ENCODE measurements at places on chromosomes 12 and 14.

DNA sequence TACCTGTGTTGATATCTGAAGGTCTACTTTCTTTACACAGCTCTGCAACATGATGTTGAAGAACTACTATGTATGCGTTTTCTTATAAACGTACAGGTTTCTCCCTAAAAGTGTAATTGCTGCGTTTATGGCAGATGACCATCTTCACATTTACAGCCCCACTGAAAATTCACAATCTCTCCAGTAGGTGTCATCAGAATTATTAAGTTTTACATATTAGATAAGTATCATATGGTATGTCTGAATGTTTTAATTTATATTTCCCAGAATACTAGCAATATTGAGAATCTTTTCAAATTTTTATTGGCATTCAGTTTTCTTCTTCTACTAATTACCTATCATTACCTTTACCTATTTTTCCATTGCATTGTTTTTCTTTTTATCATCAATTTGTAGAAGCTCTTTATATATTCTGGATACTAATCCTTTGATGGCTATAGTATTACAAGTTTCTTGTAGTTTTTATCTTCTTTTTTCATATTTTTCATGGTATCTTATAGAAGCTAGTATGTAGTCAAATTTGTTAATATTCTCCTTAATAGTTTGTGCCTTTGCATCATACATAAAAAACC is 123.5 kb downstream of the CAPZA3 start:
- no peak overlapping the region for H3K4me3 ChIP-seq
- no peaks in the 10 kb centered on the region for H3K36me3 ChIP-seq
- no peak overlapping the region for H3K27ac ChIP-seq
- peaks cover 4% of the 10 kb centered on the region for H3K27me3 ChIP-seq

DNA sequence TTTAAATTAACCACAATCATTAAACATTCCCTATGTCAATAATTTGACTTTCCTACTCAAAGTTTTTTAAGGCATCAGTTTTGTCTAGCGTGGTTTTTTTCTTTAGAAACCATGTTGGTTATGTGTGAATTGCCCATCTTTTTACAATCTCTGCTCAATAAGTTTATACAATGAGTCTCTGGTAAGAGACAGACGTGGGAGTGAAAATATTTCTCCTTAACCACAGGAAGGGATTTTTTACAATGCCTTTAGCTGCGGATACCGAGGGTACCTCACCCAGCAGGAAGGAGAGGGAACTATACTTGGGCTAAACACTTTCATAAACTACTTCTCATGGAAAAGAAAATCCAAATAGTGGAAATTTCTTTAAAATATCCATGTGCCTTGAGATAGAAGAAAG is 191.4 kb upstream of the BCL2L14 start:
- no peak overlapping the region for H3K27ac ChIP-seq
- peaks cover 24% of the 10 kb centered on the region for H3K4me1 ChIP-seq
- H3K4me3 ChIP-seq = no peak overlapping the region
- H3K27me3 ChIP-seq = no peaks in the 10 kb centered on the region

- H3K36me3 ChIP-seq = no peaks in the 10 kb centered on the region
- H3K27ac ChIP-seq = no peak overlapping the region
- no peak for DNase-seq
- no peaks in the 10 kb centered on the region for H3K4me1 ChIP-seq
- H3K27me3 ChIP-seq = peaks cover 3% of the 10 kb centered on the region
- no peak overlapping the region for H3K4me3 ChIP-seq
These were observed 216.9 kb upstream of the HMGA2 start for GRCh38 chr12:65607401-65607841.

DNA sequence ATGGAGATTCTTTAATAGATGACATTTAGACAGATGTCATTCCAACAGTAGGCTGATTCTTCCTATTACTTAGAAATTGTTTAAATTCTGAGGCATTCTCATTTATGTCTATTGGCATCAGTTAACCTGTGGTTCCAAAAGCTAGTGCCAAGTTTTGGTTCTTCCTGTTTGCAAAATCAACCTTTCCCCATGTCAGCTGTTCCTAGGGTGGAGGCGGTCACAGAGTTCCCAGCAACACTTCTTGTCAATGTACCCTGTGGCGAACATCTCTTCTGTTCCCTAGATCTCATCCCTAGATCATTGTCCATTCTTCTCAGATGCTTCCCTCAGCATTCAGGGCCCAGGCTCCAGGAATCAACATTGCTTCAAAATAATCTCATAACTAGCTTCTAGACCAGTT is 140.9 kb downstream of the PHLDA1 start:
- no peak overlapping the region for H3K4me3 ChIP-seq
- H3K36me3 ChIP-seq = peaks cover 3% of the 10 kb centered on the region
- DNase-seq = no peak
- H3K4me1 ChIP-seq = no peaks in the 10 kb centered on the region
- peaks cover 22% of the 10 kb centered on the region for H3K27me3 ChIP-seq

Measured in activated CD8-positive, alpha-beta memory T cell treated with anti-CD3 and anti-CD28 coated beads, Interleukin-2, amount 10 ng/mL, durations not matched to agents 7 days and 5 days (primary cell).